ENCODE measurements at places on chromosomes 3 and 15.

DNA sequence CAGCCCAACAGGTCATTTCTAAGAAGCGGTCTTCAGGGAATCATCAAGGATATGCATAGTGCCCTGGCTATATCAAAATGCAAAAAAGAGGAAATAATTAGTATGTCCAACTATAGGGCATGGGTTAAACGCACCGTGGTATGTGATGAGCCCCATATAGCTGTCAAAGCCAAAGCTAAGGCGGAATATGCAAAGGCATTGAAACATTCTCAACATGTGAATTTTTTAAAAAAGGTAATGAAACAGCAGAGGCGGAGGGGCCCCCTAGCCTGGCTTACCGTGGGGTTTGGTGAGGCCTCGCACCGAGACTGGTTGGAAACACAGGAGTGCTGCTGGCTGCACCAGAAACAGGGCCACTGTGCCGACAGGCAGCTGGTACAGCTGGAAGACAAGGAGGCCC, 23.2 kb downstream of the PLXND1 start:
- DNase-seq: no peak

DNA sequence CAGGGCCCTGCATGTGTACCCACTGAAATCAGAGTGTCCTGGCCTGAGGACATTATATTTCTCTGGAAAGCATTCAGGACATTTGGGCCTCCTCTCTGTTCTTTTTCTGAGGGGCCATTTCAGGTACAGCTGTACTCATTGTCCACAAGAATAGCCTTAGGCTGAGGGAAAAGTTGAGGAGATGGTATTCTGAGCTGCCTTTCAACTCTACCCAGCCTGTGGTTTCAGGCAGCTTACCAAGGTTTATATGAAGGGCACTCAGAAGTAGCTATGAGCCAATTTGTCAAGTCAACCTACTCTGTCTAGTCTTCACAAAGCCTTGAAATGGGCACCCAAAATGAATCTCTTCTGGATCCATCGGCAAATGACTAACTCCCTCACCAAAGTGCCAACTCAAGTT, 9.4 kb downstream of the ATP13A4 start:
- no peak for DNase-seq

DNA sequence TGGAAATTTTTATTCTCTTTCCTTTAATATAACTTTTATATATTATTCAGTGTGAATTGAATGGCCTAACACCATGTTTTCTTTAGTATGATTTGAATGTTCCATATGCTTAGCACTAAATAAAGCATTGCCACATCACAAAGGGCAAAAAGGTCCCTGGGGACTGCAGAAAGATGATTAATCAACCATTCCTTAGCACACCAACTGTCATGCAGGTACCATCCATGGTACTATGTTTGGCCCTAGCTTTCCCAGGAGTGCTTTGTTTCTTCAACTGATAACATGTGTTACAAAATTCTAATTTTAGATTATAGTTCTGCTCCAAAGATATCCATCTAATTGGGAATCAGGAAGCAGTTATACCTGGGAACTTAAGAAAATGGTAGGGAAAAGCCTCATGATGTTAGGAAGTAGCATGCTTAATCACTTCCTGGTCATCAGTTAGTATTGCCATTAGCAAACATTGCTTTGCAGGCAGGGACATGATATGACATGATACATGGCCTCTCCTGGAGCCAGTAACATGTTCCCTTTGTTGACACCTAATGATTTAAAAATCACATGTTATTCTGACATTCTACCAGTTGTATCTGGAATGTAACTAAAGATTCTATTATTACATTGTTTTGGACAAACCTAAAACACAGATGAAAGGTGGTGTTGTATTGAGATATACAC, 712.6 kb upstream of the GBE1 start:
- DNase-seq: no peak

DNA sequence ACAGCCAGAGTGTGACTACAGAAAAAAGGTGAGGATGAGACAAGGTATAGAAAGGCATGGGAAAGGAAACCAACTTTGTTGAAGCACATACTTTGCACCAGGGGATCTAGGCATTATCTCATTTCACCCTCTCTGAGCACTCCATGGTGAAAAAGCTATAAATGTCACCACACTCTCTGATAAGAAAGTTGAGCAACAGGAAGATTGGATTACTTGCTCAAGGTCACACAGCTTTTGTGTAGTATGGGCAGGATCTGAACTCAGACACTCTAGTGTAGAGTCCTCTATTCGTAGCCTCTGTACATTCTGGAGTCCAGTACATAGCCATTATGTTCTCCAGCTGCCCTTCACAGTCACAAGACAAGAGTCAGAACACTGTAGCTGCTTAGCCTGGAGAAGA, 163.4 kb upstream of the SEMA6D start:
- DNase-seq: no peak

DNA sequence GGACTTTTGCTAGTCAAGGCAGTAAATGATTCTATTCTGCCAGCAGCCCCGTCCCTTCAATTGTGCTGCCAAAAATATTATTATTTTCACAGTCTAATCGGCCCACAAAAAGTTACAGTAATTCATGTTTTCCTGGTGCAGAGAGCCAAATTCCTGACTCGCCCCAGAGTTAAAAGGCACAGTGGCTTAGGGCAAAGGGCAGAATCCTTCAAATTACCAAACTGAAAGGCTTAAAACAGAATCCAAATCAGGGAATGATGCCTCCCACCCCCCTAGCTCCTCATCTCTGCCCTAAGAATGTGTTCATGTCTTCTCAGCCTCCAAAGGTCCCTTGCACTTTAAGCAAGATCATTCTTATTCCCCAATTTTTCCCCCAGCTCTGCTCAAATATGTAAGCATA, 477.8 kb upstream of the PROK2 start:
- DNase-seq: no peak

DNA sequence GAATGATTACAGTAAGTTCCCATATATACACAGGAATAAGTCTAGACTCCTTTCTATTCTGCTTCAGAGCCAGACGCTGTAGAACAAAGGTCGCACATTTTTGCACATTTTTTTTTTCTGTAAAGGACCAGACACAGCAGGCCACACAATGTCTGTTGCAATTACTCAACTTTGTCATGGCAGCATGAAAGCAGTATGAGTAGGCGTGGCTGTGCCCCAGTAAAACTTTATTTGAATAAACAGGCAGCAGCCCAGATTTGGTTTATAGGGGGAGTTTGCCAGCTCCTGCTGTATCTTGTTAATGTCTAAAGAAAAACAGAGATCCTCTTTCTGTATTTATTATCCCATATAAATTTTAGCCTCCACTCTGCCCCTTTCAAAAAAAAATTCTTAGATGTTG, 708.3 kb downstream of the FHIT start:
- DNase-seq: no peak
